ENCODE measurements at places on chromosomes 7 and 10. TPM values are rescaled to one million over a fixed set of nuclear protein-coding genes. Genes with fewer than 3 reads are reported as not detected.

The AKR1D1 gene
- total RNA-seq, result not detected

DNA sequence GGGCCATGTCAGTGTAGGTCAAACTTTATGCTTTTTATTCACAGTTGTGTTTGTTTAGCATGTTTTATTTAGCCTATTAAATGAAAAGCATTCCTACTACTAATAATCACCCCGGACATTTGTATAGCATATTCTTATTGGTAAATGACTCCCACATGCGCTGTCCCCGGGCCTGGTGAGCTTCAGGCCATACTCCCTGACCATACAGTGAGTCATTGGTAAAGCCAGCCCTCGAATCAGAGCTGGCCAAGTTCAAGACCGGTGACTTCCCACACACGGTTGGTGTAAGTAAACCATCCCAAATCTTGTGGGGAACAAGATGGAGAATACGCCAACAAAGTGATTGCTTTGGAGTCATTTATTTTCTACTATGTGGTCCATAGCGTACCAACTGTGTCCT lies 238.7 kb upstream of the TCF7L2 start:
- H3K27ac ChIP-seq, result no peak overlapping the region
- H3K36me3 ChIP-seq, result peaks cover 5% of the 10 kb centered on the region

GRCh38 chr7:6691609-6692106 lies 15.1 kb downstream of the ZNF12 start:
- H3K4me3 ChIP-seq, result no peak overlapping the region
- no peaks in the 10 kb centered on the region for H3K4me1 ChIP-seq
- no peak for DNase-seq
- no peak overlapping the region for H3K27ac ChIP-seq
- peaks cover 81% of the 10 kb centered on the region for H3K36me3 ChIP-seq

- peaks cover 14% of the 10 kb centered on the region for H3K4me1 ChIP-seq
- H3K36me3 ChIP-seq, result no peaks in the 10 kb centered on the region
- DNase-seq, result no peak
- peaks cover 10% of the 10 kb centered on the region for H3K27me3 ChIP-seq
- no peak overlapping the region for H3K27ac ChIP-seq
Measured at GRCh38 chr7:26147030-26147429, 5.0 kb upstream of the NFE2L3 start.

GRCh38 chr7:149733131-149733923 lies 40.1 kb downstream of the ZNF467 start:
- H3K4me1 ChIP-seq, result no peaks in the 10 kb centered on the region
- peaks cover 9% of the 10 kb centered on the region for H3K36me3 ChIP-seq

- peaks cover 34% of the 10 kb centered on the region for H3K4me1 ChIP-seq
- peak; percentile 36 for DNase-seq
- peak overlapping the region; percentile 86 for H3K4me3 ChIP-seq
Measured at GRCh38 chr10:102065561-102066398, 631 bp downstream of the HPS6 start.

GRCh38 chr7:23075571-23075970 lies 30.0 kb upstream of the KLHL7 start:
- no peaks in the 10 kb centered on the region for H3K36me3 ChIP-seq
- no peak for DNase-seq

DNA sequence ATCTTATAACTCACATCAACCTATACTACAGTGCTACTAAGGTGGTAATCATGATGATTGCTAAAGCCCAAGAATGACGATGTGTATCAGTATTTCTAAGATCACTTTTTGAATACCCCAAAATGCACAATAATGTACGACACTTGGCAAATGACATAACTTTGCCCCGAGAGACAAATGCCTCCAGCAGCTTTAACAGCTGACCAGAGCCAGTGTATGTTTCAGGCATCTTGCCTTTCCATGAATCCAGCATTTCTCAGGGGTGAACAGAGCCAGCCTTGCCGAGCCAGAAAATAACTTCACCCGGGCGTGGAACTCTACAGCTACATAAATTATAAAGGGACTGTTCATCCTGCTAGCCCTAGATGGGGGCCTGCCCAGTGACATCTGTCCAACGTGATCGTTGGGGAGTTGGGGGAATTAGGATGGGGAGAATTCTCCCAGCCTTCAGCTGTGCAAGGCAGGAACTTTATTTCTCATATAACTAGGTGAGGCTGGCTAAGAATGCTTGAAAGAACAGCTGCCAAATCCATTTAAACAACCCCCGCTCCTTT lies 1.8 kb downstream of the IGFBP3 start:
- no peak overlapping the region for H3K4me3 ChIP-seq
- H3K27me3 ChIP-seq, result peaks cover 50% of the 10 kb centered on the region
- no peaks in the 10 kb centered on the region for H3K36me3 ChIP-seq
- H3K27ac ChIP-seq, result no peak overlapping the region
- peaks cover 6% of the 10 kb centered on the region for H3K4me1 ChIP-seq

GRCh38 chr10:102673819-102674511 lies 29.7 kb downstream of the TRIM8 start:
- H3K4me1 ChIP-seq, result peaks cover 55% of the 10 kb centered on the region
- no peaks in the 10 kb centered on the region for H3K27me3 ChIP-seq
- peak overlapping the region; percentile 67 for H3K27ac ChIP-seq
- peak; percentile 67 for DNase-seq
- peak overlapping the region; percentile 48 for H3K4me3 ChIP-seq

- no peaks in the 10 kb centered on the region for H3K27me3 ChIP-seq
- peak overlapping the region; percentile 34 for H3K4me3 ChIP-seq
- peak overlapping the region; percentile 84 for H3K27ac ChIP-seq
- peak; percentile 53 for DNase-seq
Measured at GRCh38 chr7:102415685-102416225, 17.6 kb upstream of the ORAI2 start.

DNA sequence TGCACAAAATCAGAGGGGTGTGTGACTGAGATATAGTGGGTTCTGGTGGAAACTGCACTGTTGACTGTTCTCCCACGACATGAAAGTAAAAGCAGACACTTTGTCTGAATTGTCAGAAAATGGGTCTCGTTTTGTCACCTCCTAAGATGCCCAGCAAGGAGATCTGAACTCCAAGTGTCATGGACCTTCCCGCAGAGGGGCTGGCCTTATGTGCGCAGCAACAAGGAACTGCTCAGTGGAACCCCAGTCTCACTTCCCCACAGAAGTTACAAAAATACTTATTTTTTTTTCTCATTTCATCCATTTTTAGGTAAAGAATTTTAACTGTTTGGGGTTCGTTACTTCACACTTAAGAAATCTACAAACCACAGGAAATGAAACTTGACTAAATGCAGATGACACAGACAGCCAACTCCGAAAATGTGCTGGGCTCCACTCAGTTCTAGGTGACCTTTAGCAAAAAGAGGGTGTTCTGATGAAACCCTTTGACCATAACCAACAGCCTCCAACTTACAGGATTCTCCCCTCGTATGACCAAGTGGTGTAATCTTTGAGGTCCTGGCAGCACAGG lies 115.0 kb downstream of the FAM107B start:
- no peaks in the 10 kb centered on the region for H3K36me3 ChIP-seq
- peaks cover 35% of the 10 kb centered on the region for H3K4me1 ChIP-seq
- peak; percentile 60 for DNase-seq
- H3K27ac ChIP-seq, result peak overlapping the region; percentile 58
- H3K4me3 ChIP-seq, result no peak overlapping the region
- H3K27me3 ChIP-seq, result no peaks in the 10 kb centered on the region

DNA sequence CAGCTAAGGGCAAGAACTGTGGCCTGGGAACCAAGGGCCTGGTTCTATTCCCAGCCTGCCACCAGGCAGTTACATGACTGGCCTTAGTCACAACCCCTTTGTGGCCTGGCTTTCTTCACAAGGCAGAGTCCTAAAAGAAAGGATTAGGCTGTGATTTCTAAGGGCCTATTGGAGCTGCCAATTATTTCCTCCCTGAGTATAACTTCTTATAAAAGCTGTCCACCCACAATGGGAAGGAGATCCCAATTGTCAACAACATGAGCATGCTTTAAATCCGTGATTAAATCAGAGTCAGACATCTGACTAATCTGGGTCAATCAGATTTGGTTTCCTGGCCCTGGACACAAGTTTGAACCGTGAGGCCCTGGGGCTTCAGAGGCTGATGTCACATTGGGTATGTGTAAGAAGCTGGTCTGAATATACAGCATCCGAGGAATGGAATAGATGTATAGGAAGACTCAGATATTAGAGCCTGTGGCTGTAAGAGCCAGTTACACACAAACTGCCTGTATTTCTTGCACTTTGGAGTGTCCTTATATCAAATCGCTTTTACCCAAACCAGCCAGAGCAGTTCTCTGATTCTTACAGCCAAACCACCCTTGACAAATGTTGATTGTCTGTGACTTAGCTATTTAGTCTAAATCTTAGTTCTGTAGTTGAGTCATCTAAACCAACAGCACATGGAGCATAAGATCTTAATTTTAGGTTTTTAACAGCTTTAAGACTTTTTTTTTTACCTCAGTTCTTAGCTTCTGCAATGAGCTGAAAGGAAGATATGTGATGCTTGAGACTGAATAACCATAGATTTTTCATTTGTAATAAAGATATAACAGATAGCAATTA lies 61.3 kb downstream of the ABCB4 start:
- no peak overlapping the region for H3K27ac ChIP-seq
- DNase-seq, result no peak
- no peaks in the 10 kb centered on the region for H3K4me1 ChIP-seq
- H3K4me3 ChIP-seq, result no peak overlapping the region

- H3K27me3 ChIP-seq, result peaks cover 41% of the 10 kb centered on the region
- DNase-seq, result no peak
- no peaks in the 10 kb centered on the region for H3K36me3 ChIP-seq
- H3K4me3 ChIP-seq, result no peak overlapping the region
- H3K27ac ChIP-seq, result no peak overlapping the region
- H3K4me1 ChIP-seq, result no peaks in the 10 kb centered on the region
Measured at GRCh38 chr7:154874409-154875113, 128.4 kb downstream of the PAXIP1 start.

DNA sequence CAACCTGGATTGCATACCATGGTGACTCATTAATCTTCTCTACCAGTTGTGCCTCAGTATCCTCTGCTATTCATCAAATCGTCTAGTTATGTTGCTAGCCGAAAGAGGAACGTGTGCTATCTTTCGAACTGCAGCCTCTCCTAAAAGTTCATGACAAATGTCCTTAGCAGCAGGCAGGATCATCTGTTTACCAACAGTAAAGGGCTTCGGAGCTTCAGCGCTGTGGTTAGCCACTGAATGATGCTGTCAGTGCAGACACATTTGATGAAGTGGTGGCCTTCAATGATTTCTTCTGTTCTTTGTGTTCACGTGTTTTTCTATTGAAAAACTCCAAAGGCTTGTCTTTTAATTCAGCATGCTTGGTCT lies 68.8 kb downstream of the CSTF2T start:
- H3K4me1 ChIP-seq, result no peaks in the 10 kb centered on the region
- H3K27ac ChIP-seq, result no peak overlapping the region
- no peak for DNase-seq
- H3K36me3 ChIP-seq, result no peaks in the 10 kb centered on the region
- H3K4me3 ChIP-seq, result no peak overlapping the region

- no peak for DNase-seq
- H3K4me3 ChIP-seq, result no peak overlapping the region
- no peaks in the 10 kb centered on the region for H3K4me1 ChIP-seq
- H3K36me3 ChIP-seq, result no peaks in the 10 kb centered on the region
Measured at GRCh38 chr10:129601737-129602136, 134.7 kb downstream of the MGMT start.

DNA sequence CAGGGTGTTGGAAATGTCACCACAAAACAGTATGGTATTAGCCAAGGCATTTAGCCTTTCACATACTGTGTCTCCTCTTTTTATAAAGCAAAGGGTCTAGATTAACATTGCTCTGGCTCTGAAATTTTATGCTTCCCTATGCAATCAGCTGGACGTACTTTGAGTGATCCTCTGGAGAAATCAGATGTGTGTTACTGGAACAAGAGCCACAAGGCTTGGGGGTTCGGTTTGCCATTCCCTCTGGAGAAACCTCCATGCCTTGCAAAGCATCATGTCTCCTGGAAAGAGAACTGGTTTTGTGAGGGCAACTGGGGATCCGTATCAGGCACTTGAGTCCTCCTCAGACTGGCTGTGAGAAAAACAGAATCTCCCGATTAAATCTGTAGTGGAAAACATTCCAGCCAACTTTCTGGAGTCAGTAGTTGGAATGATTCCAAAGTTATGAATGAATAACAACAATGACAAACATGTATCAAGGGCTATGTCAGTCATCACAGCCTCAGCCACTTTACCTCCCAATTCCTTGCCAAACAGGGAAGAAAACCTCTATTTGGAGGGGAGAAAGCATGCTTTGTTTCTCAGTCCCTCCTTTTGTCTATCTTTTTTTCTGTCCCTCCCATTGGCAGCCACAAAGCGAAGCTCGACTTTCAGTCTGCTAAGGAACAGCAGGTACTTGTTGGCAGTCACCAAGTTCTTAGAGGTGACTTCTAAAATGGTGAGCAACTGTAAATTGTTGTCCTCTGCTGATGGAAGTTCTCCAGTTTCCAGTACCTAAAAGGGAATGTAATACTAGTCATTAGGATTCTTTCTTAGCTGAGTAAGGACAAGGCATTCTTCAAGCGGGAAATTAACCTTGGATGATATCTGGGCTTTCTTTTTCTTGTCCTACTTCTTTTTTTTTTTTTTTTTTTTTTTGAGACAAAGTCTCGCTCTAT lies 864.8 kb upstream of the AUTS2 start:
- no peaks in the 10 kb centered on the region for H3K36me3 ChIP-seq
- no peaks in the 10 kb centered on the region for H3K4me1 ChIP-seq
- no peak overlapping the region for H3K4me3 ChIP-seq
- H3K27me3 ChIP-seq, result no peaks in the 10 kb centered on the region
- no peak overlapping the region for H3K27ac ChIP-seq
- no peak for DNase-seq

DNA sequence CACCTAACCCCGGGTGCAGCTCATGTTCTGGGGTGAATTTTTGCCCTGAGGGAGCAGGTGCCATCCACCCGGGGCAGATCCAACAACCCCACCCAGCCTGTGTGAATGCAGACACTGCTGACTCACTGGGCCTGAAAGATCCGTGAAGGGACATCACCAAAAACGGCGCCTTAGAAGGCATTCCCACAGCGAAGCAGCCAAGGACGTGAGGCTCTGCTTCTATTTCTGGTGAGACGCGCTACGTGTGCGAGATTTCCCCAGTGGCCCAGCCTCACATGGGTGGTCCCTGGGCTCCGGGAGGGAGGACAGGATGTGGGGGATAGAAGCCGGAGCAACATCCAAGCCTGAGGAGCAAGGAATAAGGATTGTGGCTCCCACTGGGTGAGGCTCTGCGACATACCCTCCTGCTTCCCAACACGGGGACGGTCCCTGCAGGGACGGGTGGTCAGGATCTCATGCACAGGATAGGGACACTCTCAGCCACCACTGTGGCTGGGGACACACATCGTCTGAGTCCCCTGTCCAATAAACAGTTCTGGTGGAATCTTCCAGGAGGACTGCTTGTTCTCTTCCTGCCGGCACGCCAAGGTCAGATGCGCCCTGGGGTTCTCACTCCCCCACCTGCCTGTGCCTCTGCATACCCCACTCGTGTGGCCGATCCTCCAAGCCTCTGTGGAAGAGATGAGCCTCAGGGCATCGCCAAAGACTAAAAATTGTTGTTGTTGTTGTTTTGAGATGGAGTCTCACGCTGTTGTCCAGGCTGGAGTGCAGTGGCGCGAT lies 70.2 kb downstream of the ZRANB1 start:
- no peak overlapping the region for H3K4me3 ChIP-seq
- no peak for DNase-seq
- peaks cover 43% of the 10 kb centered on the region for H3K27me3 ChIP-seq
- no peaks in the 10 kb centered on the region for H3K36me3 ChIP-seq
- peaks cover 16% of the 10 kb centered on the region for H3K4me1 ChIP-seq

- no peak overlapping the region for H3K27ac ChIP-seq
- no peaks in the 10 kb centered on the region for H3K4me1 ChIP-seq
- H3K36me3 ChIP-seq, result no peaks in the 10 kb centered on the region
- no peak overlapping the region for H3K4me3 ChIP-seq
- no peak for DNase-seq
- H3K27me3 ChIP-seq, result no peaks in the 10 kb centered on the region
Measured at GRCh38 chr10:99834410-99834809, 52.0 kb downstream of the ABCC2 start.
